ENCODE measurements at places on chromosomes 4 and X. TPM values are rescaled to one million over a fixed set of nuclear protein-coding genes. Genes with fewer than 3 reads are reported as not detected.

The SLITRK4 gene
- 6.7 TPM for total RNA-seq

The DCAF12L2 gene
- total RNA-seq, result not detected

The TREX2 gene
- total RNA-seq, result 2.2 TPM

The GBA3 gene
- not detected for total RNA-seq

The PRDX4 gene
- 290 TPM for total RNA-seq

The APOO gene
- total RNA-seq, result 18.2 TPM

The UNC5C gene
- total RNA-seq, result 0.10 TPM

The MTNR1A gene
- not detected for total RNA-seq

The NLGN4X gene
- total RNA-seq, result 0.13 TPM

The PRDM5 gene
- total RNA-seq, result 6.8 TPM

The TMPRSS11D gene
- not detected for total RNA-seq

The MUC7 gene
- not detected for total RNA-seq

The LUZP4 gene
- not detected for total RNA-seq

The FRMD7 gene
- total RNA-seq, result not detected

The GLUD2 gene
- 3.2 TPM for total RNA-seq

The FAM133A gene
- total RNA-seq, result not detected

The RAB9B gene
- total RNA-seq, result 0.13 TPM

The HCFC1 gene
- 60.4 TPM for total RNA-seq

The PPARGC1A gene
- not detected for total RNA-seq

The SUPT20HL1 gene
- total RNA-seq, result not detected

The SSX4B gene
- total RNA-seq, result not detected

The MSANTD1 gene
- total RNA-seq, result 0.10 TPM

The SPATA18 gene
- total RNA-seq, result 6.8 TPM

The ARR3 gene
- total RNA-seq, result not detected

The ENPEP gene
- total RNA-seq, result not detected

The ANAPC4 gene
- 12.1 TPM for total RNA-seq

The ZNF711 gene
- 0.13 TPM for total RNA-seq

The LONRF3 gene
- total RNA-seq, result 3.9 TPM

The GYG2 gene
- 0.05 TPM for total RNA-seq

The G3BP2 gene
- 136 TPM for total RNA-seq

The TLR7 gene
- not detected for total RNA-seq

The EDA2R gene
- total RNA-seq, result 1.9 TPM

The FAM149A gene
- total RNA-seq, result 0.47 TPM

The RIBC1 gene
- 0.33 TPM for total RNA-seq

The PRR32 gene
- total RNA-seq, result not detected

Measured in mammary microvascular endothelial cell (primary cell).